ENCODE measurements at places on chromosomes 5 and 9.

GRCh38 chr9:82621447-82621846 lies 441.5 kb downstream of the RASEF start:
- no peak for DNase-seq

GRCh38 chr5:109354761-109355160 lies 55.0 kb downstream of the PJA2 start:
- no peak for DNase-seq

DNA sequence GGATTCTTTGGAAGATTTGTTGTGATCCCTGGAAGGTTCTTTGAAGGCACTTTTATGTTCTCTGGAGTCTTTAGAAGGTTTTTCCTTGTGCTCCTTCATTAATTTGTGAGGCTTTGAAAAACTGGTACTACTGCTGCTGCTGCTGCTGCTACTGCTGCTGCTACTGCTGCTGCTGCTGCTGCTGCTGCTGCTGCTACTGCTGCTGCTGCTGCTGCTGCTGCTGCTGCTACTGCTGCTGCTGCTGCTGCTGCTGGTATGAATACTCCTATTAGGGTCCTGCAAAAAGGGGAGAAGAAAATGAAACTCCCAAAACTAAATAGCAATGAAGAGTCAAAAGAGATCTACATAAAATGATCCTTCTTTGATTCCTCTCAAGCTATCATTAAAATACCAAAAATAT lies 208.1 kb downstream of the MLLT3 start:
- no peak for DNase-seq

DNA sequence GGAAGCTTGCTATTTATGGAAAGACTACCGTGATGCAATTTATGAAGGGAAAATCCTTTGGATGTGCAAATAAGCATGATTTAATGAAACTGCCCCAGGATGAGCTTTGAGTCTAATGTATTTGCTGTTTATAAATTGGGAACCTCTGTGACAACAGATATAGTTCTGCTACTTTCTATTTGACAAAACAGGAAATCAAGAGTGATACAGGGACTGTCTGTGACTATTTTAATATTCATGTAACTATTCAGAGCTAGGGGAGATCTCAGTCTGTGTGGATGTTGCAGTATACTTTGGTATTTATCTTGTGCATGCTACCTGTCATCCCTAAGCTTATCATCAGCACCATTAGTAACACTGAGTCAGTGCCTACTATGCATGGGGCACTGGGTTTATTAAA lies 132.1 kb downstream of the PDZD2 start:
- DNase-seq, result no peak

- DNase-seq, result no peak
Observed at GRCh38 chr5:174428895-174429294, 295.5 kb upstream of the MSX2 start.

GRCh38 chr5:14929293-14930065 lies 57.9 kb upstream of the ANKH start:
- DNase-seq, result no peak

DNA sequence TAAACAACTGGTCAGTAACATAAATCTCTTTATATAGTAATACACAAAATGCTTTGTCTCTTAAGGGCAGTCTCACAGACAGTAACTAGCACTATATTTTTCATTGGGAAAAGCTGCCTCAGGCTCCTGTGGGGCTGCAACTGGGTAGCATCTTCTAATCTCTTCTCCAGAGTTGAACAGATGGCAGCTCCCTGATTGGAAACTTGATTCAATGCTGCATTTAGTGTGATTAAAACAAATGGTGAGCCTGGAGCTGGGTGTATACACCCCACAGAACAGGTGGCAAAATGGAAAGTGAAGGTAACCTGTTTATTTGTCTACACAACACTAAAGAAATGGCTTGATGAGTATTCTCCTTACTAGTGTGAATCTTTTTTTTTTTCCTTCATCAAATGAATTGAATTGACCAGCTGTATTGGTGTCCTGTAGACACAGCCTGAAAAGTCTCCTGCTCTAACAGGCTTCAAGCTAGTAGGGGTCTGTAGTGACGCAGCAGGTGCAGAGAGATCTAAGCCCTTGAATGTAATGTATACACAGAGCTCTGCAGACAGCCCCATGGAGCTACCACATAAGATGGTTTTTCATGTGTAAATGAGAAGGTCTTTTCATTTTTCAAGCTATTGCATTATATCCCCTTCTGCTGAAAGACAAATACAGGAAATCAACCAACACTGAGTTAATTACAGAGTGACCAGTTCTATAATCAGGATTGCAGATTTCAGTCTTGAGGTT lies 43.3 kb downstream of the IZUMO3 start:
- no peak for DNase-seq

- no peak for DNase-seq
Observed at GRCh38 chr5:175728885-175729828, 71.3 kb downstream of the HRH2 start.

DNA sequence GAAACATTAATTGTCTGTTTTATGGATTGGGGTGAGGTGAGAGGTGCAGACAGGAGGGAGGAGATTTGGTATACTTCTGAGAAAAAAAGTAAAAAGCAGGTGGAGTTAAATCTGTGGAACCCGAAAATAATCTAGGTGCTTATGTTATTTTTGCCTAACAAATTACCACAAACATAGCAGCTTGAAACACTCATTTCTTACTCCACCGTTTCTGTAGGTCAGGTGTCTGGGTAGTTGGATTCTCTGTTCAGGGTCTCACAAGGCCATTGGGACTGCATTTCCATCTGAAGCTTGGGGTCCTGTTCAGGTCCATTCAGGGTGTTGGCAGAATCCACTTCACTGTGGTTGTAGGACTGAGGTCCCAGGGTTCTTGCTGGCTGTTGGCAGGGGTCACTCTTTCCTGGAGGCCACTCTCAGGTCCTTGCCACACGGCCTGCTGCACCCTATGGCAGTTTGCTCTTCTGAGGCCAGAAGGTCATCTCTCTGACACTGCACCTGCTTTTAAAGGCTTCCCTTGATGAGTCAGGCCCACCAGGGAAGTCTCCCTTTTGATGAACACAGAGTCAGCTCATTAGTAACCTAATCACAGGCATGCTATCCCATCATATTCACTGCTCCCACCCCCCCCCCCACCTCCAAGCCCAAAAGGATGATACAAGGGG lies 82.2 kb downstream of the TRIO start:
- DNase-seq, result no peak

DNA sequence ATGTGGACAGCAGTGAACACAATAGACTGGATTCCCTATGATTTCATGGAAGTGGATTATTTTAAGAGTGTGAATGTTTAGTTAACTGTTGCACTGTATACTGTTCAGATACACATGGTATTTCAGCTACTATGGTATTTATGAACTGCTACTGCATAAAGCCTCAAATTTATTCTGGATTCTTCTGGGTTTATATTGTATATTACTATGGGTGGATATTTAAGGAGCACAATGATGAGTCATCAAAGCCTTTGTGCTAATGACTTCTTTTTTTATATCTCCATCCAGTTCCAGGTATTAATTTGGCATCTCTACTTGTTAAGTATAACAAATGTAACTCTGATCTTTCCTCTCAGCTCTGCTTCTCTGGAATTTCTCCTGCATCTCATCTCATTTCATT lies 6.8 kb downstream of the KDM4C start:
- DNase-seq, result no peak

Measured in AG09309 (cell line).